ENCODE measurements at places on chromosomes 4 and X.

- no peak for DNase-seq
Observed at GRCh38 chrX:65035446-65035770, 59.2 kb upstream of the ZC4H2 start.

DNA sequence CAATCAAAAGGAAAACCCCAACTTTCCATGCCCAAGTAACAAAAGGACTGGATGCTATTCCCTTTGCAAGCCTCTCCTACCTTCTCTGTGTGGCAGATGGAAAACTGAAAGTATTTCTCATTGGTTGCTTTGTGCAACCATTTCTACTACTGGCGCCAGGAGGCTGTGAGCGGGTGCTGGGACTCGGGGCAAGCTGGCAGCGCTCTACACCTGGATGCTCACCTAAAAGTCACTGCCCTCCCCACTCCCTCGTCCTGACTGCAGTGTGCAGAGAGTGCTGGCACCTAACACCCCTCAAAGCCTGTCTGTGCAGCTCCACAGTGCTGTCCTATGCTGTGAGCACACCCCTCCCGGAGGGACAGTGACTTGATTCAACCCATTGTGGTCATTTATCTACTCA, 54.2 kb upstream of the STS start:
- DNase-seq, result no peak

GRCh38 chrX:120794525-120794975, 81.1 kb downstream of the CT47B1 start:
- no peak for DNase-seq

DNA sequence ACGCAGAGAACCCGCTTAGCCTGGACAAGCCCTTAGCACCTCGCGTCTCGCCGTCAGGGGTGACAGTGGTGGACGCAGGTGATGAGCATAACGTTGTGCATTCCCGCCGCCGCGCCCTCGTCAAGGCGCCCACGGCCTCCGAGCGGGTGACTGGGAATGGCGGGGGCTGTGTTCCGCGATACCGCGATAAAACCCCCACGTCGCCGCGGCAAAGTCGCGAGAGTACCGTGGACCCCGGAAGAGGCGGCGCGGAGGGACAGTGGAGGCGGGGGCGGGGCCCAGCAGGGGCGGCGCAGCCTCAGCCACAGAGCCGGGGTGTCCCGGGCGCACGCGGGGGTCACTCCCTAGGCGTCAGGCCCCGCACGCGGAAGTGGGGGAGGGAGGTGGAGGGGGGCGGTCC, 53.8 kb downstream of the ZFYVE28 start:
- DNase-seq, result peak; percentile 60

- no peak for DNase-seq
Observed at GRCh38 chrX:131942034-131942433, 81.1 kb upstream of the STK26 start.

GRCh38 chrX:132565273-132565672, 76.4 kb upstream of the MBNL3 start:
- DNase-seq, result no peak

DNA sequence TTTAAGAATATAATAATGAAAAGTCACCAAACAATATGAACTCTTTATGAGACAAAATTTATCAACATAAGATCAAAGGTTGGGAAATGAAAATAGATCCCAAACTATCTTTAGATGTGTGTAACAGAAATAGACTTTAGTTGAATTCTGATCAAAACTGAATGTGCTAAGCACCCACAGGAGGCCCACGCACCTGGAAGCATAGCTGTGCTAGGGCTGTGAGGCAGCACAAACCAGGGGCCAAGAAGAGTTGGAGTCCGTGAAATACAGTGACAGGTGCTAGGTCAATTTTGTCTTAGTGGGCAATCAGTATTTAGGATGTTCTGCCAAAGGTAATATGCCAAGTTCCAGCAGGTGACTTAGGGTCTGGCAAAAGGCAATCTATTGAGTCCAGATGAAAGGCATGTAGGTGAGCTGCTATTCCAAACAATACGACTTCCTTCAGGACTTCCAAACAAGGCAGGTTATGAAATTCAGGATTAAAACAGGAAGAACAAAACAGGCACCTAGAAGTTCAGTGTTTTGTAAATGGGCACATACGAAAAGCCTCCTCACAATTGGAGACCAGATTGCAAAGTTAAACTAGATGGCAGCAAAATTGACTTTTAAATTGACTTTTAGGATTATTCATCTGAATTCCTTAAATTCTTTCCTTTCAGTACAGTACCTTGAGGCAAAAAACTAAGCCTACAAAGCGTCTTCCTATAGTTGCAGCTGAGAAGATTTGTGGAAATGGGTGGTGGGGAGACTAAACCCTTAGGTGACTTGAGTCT, 4.7 kb upstream of the PCDH18 start:
- no peak for DNase-seq

- no peak for DNase-seq
Observed at GRCh38 chr4:154030746-154031145, 241.9 kb upstream of the SFRP2 start.

Data from stimulated activated CD4-positive, alpha-beta T cell treated with anti-CD3 and anti-CD28 coated beads, Interleukin-4, amount 100 ng/mL, for 1 hour (primary cell).